HAP-1 (cell line): ENCODE measurements at places on chromosomes 11 and 22.

- DNase-seq: no peak
These were observed 50.7 kb upstream of the RAPSN start for GRCh38 chr11:47499614-47500013.

DNA sequence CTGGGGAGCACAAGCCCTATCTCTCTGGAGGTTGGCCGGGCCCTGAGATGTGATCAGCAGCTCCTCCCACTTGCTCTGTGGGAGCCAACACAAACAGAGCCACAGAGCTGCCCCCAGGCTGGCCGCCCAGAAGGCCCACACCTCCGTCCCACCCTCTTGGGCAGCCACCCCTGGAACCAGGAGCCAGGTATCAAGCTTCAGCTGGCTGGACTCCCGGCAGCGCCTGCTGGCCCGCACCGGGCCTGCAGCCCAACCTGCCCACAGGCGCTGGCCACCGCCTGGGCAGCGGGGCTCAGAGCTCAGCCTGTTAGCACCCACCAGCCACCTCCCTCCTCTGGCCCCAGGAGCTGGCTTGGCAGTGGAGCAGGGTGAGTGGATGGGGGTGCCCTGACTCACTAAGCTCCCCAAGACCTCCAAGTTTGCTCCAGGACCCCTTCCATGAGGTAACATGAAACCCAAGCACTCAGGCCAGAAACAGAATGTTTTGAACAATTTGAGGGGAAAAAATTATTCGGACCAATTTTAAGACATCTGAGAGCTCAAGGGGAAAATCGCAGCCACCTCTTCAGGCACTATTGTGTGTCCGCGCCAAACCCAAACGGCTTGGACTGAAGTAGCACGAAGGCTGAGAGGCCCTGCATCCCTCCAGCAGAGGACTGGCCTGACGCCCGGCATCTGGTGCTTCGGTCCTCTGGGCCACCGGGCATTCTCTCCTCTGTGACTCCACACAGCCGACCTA is 450.8 kb downstream of the SOX6 start:
- no peak for DNase-seq

DNA sequence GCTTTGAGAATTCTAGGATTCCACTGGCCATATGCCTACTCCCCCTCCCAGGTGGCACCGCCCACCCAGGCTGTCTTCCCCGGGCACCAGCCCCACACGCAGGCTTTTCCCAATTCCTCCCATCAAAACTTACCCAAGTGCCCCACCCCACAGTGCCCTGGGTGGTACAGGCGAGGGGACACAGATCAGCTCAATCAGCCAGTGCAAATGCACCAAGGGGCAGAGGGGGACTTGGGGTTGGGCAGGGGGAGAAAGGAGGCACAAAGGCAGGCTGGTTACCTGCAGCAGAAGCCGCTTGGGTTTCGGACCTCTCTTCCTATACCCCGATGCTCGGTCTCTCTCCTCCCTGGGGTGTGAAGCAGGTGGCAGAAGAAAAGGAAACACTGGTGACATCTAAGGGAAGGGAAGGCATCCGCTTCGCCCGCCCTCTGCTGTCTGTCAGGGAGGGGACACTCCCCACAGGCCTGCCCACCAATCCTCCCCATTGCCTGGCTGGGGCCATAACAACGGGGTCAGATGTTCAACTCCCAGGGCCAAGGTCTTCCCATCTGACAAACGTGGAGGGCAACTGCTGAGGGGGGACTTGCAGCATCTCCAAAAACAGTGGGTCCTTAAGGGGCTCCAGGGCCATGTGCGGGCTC is 14.0 kb downstream of the CBX7 start:
- DNase-seq: no peak

DNA sequence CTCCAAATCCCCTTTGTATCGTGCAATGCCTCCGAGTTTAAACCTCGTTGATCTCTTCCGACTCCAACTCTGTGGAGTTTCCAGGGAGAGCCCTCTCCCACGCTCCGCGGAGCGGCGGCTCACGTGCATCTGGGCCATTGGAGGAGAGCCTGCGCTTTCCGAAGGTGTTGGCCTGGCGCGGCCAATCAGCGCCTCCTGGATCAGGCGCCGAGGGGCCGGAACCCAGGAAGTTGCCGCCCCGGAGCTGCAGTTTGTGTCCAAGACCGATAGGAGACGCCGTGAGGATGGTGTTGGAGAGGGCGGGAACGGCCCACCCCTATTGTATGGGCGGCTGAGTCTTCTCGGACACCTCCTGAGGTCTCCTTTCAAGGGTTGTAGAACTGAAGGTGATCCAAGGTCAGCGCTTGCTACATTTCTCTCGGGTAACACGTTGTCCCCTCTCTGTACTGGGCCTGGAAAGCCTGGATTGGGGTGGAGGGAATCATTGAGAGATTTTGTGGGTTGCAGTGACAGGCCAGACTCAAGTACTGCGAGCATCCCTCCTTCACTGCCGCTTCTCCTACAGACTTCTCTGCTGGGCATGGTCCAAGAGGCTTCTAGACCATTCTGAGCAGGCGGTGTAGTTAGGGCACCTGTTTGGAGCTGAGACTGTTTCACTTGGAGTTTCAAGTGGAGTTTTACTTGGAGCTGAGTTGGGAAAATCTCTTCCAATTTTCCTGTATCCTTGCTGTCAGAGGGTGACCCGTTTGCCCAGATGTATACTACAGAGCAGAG is 1.7 kb downstream of the ADAMTS15 start:
- no peak for DNase-seq

GRCh38 chr11:121270001-121270678 is 22.4 kb upstream of the SC5D start:
- DNase-seq: no peak

- no peak for DNase-seq
These were observed 444.9 kb upstream of the DDI1 start for GRCh38 chr11:103591554-103591953.

DNA sequence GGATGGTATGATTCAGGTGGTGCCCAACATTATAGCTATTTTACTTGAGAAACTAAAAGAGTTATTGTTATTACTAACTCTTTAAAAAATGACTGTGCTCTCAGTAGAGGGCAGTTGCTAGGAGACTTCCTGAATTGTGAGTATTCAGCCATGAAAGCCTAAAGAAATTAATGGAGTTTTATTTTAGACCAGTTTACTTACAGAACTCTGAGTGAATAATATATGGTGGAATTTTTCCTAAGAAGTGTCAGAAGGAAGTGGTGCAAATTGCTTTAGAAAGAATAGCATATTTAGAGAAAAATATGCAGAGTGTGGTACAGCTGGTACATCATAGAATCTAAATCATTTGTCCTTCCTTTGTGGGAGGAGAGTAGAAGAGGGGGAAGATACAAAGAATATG is 689.9 kb upstream of the CCDC90B start:
- no peak for DNase-seq

- peak; percentile 79 for DNase-seq
These were observed 877 bp downstream of the ALG9 start for GRCh38 chr11:111870522-111870885.

- no peak for DNase-seq
These were observed 76.9 kb downstream of the BCR start for GRCh38 chr22:23256986-23257888.

GRCh38 chr22:46377525-46378425 is 42.3 kb downstream of the TRMU start:
- peak; percentile 71 for DNase-seq

GRCh38 chr11:10387206-10388083 is 67.6 kb upstream of the AMPD3 start:
- DNase-seq: no peak

DNA sequence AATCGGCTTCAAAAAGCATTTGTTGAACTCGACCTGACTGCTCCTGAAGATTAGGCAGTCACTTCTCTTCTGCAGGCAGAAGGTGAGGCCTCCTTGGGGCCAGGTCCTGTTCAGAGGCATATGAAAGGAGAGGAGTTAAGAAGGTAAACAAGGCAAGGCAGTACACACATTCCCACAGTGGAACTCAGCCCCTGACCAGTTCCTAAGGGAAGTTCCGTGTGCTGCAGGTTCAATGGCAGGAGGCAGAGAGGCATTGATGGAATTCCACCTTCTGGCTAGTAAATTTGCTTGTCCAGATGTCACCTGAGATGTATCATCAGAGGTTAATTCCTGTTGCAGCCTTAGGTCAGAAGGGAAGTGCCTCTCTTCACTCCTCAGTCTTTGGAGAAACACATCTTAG is 337.0 kb upstream of the MTNR1B start:
- DNase-seq: no peak

DNA sequence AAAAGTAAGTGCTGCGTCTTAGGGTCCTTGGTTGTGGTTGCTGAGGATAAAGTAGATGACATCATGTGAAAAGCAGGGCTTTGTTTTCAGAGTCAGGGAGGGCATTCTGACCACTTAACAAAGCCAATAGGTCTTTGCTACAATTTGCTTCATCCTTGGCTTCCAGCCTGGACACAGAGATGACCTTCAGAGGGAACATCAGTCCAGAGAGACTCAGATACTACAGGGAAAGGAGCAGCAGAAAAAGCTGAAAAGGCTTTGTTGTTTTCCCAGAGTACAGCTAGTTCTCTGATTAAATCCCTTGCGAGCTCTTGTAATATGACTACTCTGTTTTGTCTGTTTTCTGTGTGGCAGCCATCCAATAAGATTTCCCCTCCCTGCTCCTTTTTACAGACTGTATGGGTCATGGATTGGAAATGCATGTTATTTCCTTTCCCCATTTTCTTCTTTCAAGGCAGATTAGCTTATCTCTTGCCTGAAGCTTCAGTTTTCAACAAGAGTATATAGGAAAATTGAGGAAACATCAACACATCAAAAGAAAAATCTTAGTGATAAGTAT is 31.9 kb downstream of the ATG13 start:
- DNase-seq: peak; percentile 23

GRCh38 chr11:128619540-128620308 is 32.4 kb upstream of the ETS1 start:
- DNase-seq: no peak

- no peak for DNase-seq
These were observed 385.4 kb downstream of the TMEM135 start for GRCh38 chr11:87423161-87423560.

DNA sequence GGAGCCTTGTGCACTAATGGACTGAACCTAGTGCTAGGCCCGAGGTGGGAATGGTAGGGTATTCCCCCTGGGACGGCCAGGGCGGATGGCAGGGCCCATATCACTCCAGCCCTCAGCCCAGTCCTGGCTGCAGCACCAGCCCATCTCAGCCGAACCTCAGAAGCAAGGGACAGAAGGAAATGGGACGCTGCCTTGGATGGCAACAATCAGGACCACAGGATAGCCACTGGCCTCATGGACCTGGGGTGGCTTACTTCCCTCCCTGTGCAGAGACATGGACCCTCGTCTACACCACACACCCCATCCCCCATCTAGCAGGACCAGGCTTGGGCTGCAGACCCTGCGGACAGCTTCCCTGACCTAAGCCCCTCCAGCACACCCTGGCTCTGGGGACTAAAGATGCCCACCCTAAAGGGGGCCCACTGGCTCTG is 24.1 kb downstream of the ARVCF start:
- DNase-seq: no peak

DNA sequence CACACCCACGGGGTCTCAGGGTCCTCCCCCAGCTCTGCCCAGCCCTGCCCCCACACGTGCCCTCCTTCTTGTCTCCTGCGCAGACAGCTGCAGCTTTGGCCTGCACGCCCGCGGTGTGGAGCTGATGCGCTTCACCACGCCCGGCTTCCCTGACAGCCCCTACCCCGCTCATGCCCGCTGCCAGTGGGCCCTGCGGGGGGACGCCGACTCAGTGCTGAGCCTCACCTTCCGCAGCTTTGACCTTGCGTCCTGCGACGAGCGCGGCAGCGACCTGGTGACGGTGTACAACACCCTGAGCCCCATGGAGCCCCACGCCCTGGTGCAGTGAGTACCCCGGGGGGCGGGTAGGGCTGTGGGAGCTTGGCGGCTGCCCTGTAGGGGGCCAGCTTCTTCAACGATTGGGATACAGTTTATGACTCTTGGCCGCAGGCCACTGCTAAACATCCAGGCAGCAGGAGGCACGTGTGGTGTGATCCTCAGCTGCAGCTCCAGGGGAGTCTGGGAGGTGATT is 30.8 kb downstream of the ST14 start:
- no peak for DNase-seq

GRCh38 chr11:73413256-73413655 is 37.1 kb downstream of the RELT start:
- DNase-seq: no peak

GRCh38 chr11:9838961-9839360 is 175.1 kb downstream of the SWAP70 start:
- no peak for DNase-seq

- DNase-seq: no peak
These were observed 2.3 kb upstream of the OR51B4 start for GRCh38 chr11:5304046-5304445.

- DNase-seq: no peak
These were observed 333.7 kb upstream of the LUZP2 start for GRCh38 chr11:24163146-24163545.

GRCh38 chr22:44172370-44173108 is 8.2 kb upstream of the PARVG start:
- no peak for DNase-seq

GRCh38 chr11:59716051-59716450 is 2.4 kb upstream of the OR10V1 start:
- no peak for DNase-seq

GRCh38 chr11:1934335-1935155 is 12.6 kb upstream of the MRPL23 start:
- no peak for DNase-seq

DNA sequence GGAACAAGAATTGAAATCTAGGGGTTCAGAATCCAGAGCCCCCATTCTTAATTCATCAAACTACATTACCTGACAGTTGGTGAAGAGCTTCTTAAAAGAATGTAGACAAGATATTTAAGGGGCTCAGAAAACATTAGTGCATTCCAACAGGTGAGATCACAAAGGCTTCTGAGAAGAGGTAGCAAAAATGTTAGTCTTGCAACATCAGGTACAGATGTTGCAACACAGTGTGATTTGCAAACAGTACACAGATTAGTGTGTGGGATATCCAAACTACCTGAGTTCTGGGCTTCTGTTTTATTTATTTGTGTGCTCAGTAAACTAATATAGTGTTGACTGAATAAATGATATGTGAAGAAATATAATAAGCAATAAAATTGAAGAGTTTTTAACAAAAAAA is 11.8 kb downstream of the CASP4 start:
- no peak for DNase-seq

DNA sequence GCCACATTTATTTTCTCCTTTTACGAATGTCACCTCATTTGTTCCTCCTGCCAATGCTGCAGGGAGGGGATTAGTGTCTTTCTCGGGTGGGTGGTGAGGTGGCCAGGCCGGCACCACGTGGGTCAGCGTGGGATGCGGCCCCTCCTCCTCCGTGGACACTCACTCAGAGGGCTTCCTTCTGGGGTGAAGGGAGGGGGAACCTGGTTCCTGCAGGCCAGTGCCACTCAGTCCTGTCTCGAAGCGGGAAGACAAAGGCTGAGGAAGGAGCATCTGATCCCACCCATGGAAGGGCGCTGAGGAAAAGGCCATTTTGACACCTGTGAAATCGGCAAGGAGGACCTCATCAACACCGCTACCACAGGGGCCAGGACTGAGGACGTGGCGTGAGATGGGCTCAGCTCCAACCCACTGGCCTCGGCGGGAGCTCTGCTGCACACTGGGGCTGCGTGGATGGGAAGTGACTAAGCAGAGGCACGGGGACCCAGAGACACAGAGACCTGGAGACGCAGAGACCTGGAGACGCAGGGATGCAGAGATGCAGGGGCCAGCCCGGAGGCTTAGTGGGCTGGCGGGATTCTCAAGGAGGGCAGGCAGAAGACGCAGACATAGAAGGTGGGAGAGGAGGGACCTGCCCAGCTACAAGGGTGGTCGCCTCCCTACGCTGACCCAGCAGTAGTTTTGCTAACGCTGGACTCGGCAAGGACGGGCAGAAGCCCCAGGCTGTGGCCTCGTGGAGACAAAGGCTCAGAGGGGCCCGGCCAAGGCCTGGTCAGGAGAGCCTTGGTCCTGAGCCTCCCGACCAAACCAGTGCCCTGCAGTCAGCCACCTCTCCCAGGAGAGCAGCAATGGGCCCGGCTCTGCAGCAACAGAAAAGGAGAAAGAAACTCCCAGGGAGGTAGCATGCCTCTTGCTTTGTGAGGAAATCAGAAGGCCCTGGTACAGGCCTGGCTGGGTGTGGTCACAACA is 1071.2 kb downstream of the BRD1 start:
- DNase-seq: no peak
